ENCODE measurements at places on chromosomes 4 and X.

DNA sequence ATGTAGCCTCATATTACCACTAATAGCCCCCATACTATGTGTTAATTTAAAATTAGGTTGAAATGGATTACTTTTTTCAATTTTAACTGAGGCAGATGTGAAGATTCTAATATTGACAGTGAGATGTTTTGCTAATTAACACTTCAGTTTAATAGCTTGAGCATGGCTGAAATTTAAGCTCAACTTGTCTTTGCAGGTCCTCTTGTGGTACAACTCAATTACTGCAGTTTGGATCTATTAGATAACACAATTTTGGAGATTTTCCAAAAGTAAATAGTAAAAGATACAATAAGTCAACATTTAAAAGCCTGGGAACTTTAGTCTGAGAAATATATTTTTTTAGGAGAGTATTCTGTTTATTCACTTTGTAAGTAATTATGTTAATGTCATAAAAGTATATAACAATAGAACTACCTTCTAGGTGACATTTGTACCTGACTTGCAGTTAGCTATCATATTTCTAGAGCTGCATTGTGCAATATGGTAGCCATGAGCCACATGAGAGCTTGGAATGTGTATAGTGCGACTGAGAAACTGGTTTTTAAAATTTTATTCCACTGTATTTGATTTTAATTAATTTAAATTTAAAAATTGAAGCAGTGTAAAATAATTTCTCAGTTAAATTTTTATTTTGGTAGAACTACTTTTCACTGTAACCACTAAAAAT is 73.1 kb upstream of the FMR1 start:
- DNase-seq, result no peak

DNA sequence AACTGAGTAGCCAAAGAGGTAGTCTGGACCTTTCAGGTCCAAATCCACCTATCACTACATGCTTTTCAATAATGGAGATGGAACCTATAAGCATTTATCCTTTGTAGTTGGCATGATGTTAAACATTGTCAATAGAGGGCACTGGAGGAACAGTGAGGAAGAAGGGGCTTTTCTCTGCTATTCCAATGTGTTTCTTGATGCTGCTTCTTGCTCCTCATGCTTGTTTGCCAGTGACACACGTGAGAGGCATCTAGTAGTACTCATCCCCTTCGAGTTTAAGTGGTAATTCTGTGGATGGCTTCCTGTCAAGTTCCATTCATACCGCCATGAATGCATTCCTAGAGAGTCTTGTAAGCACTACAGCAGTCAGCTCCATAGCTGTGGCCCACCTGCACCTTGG is 84.0 kb downstream of the NAA11 start:
- DNase-seq, result no peak

DNA sequence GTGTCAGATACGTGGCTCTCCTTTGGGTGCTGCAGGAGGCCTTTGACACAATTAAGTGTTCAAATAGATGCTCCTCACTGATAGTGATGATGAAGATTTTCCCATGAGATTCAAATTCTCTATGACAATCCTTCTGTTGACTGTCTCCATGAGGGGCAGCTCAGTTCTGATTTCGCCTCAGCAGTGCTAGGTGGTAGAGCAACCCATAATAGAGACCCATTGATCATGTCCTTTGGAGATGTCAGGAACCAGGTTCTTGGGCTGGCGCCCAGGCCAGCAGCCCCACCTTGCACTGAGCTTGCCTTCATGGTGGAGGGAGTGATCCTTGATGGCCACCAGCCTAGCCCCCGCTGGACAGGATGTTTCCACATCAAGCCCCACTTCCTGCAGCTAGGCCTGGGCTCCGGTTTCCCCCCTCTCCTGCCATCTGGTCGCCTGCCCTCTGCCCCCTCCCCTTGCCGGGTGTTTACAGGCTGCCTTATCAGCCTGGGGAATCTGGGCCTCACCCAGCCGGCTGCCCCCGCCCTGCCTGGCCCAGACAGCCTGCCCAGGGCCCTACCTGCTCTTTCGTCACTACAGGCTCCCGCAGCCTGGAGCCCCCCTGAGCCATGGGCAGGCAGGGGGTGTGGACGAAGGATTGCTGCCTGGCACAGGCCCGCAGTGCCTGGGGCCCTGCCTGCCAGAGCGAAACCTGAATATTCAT is 12.6 kb downstream of the ELF4 start:
- no peak for DNase-seq

- peak; percentile 15 for DNase-seq
Measured at GRCh38 chrX:155056877-155057792, 13.8 kb downstream of the CMC4 start.

- no peak for DNase-seq
Measured at GRCh38 chr4:72569719-72570235, 756 bp upstream of the ADAMTS3 start.

DNA sequence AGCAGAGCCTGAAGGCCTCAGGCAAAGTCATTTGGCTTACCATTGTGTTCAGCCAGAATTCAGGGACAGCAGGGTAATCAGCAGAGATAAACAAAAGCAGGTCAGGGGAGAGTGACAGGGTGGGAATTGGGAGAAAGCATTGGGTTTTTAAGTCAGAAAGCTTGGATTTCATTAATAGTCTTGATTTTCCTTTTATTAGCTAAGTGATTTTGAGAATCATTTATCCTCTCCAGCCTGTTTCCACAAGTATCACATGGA is 410.1 kb downstream of the HNRNPD start:
- no peak for DNase-seq

DNA sequence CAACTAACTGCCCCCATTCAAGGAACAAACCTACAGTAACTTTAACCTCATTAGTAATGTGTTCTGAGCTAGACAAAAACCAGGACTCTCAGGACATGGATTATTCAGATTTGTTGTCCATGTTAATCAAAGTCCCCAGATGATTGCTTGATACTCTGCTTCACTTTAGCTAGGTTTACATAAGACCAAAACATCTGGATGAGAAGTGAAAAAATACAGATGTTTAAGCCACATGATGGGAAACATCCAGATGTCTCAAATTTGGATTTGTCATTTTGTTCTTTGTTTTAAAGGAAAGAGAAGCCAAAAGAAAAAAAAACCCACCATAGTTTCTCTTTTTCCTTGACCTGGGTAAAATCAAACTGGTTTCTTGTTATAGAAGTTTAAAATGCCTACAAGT is 48.5 kb upstream of the NRK start:
- no peak for DNase-seq

DNA sequence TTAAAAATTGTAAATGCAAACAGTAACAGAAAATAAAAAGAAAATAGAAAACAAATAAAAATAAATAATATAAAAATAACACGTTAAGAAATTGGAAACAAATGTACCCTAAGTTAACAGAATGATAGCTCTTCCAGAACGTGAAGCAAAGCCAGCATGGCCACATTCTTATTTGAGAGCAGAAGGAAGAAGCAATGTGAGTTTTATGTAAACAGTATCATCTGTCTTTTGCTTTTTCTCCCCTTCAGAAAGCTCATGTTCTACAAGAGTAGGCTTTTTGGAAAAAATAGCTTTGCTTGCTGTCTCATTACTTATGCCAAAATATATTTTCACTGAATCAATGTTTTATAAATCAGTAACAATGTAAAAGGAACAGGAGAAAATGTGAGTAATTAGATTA is 18.7 kb downstream of the NPY2R start:
- no peak for DNase-seq

GRCh38 chrX:24732766-24733500 is 39.2 kb downstream of the POLA1 start:
- no peak for DNase-seq

GRCh38 chr4:132838244-132838643 is 310.9 kb upstream of the PCDH10 start:
- DNase-seq, result no peak

DNA sequence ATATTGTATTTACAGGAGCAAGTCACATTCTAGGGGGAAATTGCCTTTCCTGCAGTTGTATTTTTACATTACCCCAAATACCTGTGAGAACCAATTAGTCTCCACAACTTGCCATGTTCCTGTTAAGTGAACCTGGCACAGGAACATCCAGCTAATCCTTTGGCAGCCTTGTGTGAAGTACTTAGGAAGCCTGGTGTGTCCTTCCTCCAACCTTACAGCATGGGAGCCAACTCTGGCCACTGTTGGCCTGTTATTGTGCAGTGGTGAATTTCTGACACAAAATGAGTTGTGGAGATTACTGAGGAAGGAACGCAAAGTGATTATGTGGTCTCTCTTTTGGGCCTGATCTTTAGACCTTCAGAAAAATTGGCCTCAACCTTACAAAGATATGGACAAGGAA is 238.0 kb upstream of the PITX2 start:
- DNase-seq, result no peak

DNA sequence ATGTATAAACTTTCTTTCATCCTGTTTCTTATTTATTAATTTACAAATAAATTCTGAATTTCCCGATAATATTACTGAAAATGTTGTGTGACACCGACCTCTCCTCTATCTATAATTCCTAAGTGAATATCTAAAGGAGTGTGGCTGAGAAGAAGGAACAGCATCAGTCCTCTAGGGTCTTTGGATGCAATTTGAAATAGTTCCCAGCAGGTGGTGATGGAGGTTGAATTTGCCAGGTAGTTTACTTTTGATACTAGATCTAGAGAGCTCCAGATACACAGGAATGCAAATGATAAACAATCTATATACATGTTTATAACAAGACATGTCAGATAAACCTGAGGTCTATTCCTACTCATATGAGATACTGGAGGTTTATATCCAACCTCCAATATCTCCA is 305.4 kb downstream of the PCDH18 start:
- no peak for DNase-seq

- DNase-seq, result no peak
Measured at GRCh38 chr4:71269233-71269632, 69.6 kb upstream of the SLC4A4 start.

DNA sequence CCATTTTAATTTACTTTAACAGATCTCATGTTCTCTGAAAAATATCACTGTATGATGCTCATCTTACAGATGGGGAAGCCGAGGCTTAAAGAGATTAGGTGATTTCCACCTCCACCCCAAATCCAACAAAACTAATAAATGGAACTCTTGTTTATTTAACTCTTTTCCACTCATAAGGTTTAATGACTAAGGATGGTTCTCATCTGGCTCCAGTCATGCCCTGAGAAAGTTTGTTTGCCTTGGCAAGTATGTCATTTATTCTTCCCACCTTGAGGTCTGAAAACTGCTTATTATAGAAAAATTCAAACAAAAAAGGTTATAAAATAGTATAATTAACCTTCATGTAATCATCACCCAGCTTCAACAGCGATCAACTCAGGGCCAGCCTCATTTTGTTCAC is 56.3 kb downstream of the PPEF2 start:
- DNase-seq, result no peak

DNA sequence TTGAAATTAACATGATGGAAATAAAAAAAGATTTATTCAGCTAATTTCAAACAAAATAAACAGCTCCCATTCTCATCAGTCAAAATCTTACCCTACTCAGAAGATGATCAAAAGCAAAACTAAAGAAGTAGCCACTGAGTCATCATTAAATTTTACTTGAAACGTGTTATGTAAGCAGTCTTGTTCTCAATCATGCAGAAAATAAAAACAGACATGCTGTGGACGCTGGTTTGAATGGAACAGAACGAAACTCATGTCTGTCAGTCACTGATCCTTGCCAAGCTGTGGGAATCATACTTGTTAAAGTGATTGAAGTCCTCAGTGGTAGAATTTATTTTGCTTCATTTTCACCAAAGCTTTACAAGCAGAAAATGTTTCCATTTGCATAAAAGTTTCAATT is 77.2 kb upstream of the TLR3 start:
- no peak for DNase-seq

- DNase-seq, result no peak
Measured at GRCh38 chr4:180949424-180950213, 1293.6 kb upstream of the TENM3 start.

DNA sequence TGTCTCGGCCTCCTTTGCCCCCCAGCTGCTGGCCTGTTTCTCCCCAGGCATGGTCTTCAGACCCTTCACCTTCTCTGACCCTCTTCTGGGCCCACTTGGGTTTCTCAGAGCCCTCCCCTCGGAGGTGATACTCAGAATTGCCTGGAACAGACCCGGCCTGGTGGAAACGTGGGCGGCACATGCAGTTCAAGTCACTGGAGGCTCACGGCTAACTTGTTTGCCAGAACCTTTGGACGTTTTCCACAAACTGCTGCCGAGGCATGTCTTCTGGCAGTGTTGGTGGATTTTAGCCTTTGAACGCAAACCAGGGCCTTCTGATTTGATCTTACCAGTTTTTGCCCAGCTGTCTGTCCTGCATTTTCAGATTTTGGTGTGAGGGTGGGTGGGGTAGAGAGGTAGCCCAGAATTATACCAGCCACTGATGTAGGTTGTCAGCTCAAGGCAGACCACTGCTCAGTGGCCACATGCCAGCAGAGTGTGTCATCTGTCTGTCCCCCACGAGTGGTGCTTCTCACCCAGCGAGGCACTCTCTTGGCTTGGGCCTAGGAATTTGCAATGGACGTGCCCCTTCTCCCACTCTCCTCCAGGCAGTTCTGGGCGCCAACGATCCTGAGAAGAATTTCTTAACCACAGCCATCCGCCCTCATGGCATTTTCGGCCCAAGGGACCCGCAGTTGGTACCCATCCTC is 32.5 kb upstream of the ZNF185 start:
- no peak for DNase-seq

GRCh38 chr4:163485589-163485988 is 8.9 kb upstream of the TMA16 start:
- no peak for DNase-seq

DNA sequence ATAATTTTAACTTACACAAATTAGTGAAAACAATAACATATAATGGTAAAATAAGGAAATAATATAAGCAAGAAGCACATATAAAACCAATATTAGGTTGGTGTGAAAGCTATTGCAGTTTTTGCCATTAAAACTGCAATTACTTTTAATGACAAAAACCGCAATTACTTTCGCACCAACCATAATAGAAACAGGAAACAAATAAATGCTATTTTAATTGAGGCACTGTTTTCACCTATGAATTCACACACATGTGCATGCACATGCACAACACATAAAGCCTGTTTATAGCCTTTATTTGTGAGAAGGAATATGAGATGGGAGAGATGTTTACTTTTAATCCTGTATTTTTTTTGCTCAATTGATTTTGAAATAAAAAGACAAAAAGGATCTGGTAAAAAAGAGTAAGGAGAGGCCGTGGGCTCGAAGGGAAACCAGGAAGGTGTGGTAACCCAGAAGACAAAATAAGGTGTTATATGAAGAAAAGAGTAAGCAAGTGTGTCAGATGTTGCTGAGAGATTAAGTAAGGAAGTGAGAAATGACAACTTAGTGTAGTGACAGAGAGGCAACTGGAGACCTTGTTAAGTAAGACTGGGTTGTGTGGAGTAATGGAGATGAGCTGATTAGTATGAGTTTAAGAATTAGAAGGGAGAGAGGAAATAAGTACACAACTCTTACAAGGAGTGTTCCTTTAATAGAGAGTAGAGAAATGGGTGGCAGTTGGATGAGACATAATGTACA is 69.0 kb downstream of the KLHL13 start:
- no peak for DNase-seq

- DNase-seq, result no peak
Measured at GRCh38 chr4:89160806-89161205, 49.5 kb downstream of the TIGD2 start.

All from C1 segment of cervical spinal cord (tissue), 14 donors.